ENCODE measurements at places on chromosomes 11 and 22.

GRCh38 chr11:130766650-130767565 lies 149.4 kb downstream of the SNX19 start:
- no peak for DNase-seq

GRCh38 chr11:41622707-41623359 lies 163.4 kb upstream of the LRRC4C start:
- DNase-seq = no peak

- DNase-seq = no peak
These were observed 3.1 kb downstream of the NAP1L4 start for GRCh38 chr11:2989006-2989405.

- no peak for DNase-seq
These were observed 15.2 kb upstream of the SORL1-AS1 start for GRCh38 chr11:121467965-121468364.

DNA sequence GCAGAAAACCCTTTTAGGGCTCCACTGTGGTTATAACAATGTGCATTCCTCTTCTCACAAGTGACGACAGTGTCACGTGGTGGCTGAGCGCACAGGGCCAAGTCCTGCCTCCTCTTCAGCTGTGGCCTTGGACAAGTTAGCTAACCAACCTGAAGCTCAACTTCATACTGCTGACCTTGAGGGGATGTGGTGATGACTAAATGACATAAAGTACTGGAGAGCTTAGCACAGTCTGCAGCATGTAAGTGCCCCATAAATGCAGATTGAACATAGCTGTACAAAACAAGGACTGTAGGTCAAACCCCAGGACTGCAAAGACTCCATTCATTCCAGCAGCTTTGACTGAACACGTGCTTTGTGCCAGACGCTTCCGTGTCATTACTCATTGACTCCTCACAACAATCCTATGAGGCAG lies 20.1 kb upstream of the MRGPRX2 start:
- DNase-seq = no peak

DNA sequence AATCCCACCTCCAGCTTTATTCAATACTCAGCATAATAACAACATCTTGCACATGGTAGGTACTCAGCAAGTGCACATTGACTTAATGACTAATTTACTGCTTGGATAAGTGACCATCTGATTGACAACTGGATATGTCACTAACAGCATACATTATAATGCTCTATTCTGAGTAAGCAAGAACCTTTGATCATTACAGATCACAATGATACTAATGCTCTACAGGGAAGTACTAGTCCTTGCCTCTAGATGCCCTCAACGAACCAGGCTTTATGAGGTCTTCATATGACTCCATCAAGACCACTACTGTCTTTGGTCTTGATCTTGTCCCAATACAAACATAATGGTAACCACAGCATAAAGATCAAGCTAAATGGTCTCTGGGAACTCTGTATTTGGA lies 167.6 kb upstream of the MTMR2 start:
- no peak for DNase-seq

- no peak for DNase-seq
These were observed 2.8 kb downstream of the SSRP1 start for GRCh38 chr11:57332694-57333440.

DNA sequence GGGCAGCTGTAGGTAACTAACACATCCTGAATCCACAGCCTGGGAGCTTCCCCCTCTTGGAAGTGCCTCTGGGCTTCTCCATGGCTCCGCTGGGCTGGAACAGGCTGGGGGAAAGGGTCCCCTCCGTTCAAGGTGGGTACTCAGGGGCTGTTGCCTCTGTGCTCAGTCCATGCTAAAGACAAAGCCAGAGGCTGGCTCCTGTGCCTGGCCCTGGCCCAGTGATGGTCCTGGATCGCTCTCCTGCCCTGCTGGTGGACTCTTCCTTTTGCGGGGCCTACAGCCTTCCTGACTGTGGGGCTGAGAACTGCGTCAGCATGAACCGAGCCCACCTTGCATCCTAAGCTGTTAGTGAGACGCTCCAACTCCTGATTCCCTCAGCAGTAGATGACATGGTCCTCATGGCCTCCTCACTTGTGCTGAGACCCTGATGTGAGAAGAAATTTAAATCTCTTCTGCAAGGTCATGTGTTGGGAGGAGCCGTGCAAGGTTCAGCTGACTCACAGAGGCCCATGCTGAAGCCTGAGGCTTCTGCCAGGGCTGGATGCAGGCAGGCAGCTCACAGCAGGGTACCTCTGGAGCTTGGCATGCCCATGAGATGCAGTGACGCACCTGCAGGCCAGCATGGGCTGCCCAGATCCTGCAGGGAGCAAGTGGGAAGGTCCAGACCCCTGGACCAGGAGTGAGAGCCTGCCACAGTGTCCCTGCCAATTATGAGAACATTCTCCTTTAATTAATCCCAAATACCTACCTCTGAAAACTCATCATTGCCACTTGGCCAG lies 1285.5 kb downstream of the TBC1D22A start:
- no peak for DNase-seq

GRCh38 chr11:1675536-1676228 lies 21.3 kb upstream of the KRTAP5-6 start:
- no peak for DNase-seq

DNA sequence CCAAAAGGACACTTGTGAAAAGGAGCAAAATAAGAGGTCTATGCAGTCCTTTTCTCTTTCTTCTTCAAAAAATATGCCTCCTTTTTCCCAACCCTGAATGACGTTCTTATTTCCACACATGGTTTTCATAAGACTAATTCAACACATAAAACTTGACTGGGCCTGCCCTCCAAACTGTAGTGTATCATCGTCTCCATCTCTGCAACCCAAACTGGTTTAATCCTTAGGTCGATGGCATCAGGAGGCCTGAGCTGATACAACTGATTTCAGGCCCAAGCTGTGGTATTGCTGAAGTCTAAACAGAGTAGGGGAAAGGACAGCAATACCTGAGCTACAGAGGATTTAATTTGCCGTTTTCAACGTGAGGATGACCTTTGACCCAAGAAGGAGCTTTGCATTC lies 130.0 kb upstream of the MTNR1B start:
- DNase-seq = no peak

GRCh38 chr11:28110821-28111200 lies 2.6 kb downstream of the METTL15 start:
- DNase-seq = no peak

DNA sequence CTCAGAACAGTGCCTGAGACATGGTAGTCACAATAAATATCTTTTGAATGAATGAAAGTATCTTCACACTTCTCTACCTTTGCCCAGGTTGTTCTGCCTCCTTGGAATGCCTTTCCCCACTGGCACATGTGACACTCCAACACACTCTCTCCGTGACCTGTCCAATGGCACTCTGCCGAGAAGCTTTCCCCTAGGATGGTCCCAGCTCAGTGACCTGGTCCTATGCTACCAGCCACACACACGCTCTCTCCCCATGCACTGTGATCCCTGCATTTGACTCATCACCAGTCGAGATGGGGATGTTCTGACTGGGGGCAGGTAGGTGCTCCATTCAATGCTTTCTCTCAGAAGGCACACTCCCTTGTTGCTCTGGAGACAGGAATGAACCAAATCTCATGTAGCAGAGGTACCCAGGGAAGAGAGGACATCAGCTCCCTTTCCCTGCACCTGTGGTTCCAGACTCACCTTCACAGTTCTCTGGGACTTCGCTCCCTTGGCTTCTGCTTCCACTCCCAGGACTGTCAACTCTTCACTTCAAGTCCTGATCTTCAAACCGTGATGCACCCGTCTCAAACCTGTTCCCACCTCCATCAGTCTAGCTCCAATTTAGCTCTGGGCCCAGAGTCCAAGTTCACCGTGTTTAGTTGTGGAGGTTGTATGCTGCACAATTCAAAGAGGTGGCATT lies 30.7 kb upstream of the LMO1 start:
- DNase-seq = no peak

- DNase-seq = no peak
These were observed 103.7 kb downstream of the PPP6R3 start for GRCh38 chr11:68564261-68564660.

DNA sequence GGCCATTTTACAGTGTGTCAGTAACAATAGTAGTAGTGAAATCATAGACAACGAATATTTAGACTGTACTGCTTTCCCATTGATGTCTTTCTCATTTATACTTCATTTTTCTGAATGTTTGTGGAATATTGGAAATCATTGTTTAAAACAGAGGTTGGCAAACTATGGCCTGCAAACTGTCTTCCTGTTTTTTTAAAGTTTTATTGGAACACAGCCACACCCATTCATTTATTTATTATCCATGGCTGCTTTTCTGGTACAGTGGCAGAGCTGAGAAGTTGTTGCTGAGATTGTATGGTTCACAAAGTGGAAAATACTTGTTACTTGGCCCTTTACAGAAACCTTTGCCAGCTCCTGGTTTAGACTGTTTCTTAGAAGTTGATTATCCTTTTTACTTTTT lies 13.7 kb downstream of the FAR1 start:
- DNase-seq = no peak

DNA sequence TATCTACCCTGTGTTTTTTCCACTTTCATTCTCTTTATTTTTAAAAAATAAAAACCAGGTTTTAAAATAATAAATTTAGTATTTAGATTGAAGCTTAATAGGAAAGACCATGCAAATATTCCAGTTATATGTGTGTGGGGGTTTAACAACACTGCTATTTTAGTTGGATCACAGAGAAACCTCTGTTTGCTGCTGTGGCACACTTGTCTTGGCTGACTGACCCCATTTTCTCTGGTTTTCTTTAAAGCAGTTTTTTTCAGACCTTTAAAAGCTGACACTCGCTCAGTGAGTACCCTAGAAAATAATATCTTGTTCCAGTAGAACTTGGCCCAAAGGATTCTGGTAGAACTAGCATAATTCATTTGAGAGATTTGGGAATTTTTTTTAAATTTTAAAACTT lies 31.6 kb downstream of the ACER3 start:
- no peak for DNase-seq

GRCh38 chr11:102523189-102523570 lies 7.4 kb downstream of the MMP7 start:
- no peak for DNase-seq

DNA sequence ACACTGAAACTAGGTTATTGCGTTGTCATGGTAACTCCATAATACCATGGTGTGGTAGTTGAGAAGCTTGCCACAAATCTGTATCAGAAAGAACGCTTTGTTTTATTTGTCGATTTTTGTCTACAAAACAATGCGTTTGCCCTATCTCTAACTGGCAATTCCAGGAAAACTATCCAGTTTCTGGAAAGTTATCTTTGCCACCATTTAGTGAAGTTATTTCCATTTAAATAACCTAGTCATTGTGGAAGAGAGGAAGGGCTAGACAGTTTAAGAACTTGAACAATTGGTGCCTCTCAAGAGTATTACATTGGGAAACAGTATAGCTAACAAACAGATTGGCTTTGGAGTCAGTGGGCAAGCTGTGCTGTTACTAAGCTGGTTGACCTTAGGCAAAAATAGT lies 7.9 kb downstream of the HSD17B12 start:
- no peak for DNase-seq

- no peak for DNase-seq
These were observed 67.3 kb downstream of the BID start for GRCh38 chr22:17706947-17707346.

- no peak for DNase-seq
These were observed 244.1 kb downstream of the MN1 start for GRCh38 chr22:27557286-27558008.

GRCh38 chr11:118620529-118621070 lies 13.2 kb downstream of the PHLDB1 start:
- DNase-seq = no peak

DNA sequence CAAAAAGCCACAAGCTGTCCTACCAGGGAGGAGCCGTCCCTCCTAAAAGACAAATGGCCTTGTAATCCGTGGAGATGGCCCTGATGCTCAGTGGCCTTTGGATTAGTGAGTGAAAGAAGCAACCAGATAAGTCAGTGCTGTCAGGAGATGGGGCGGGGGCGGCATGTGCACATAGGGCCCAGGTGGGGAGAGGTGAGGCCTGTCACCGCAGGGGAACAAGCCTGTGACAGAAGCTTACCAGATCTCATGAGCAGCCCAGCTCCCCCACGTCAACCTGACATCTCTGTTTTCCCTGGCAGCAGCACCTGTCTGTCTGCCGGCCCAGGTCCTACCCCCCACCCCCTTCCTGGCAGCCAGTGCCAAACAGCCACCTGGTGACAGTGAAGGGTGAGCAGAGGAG lies 162.6 kb downstream of the BUD13 start:
- no peak for DNase-seq

DNA sequence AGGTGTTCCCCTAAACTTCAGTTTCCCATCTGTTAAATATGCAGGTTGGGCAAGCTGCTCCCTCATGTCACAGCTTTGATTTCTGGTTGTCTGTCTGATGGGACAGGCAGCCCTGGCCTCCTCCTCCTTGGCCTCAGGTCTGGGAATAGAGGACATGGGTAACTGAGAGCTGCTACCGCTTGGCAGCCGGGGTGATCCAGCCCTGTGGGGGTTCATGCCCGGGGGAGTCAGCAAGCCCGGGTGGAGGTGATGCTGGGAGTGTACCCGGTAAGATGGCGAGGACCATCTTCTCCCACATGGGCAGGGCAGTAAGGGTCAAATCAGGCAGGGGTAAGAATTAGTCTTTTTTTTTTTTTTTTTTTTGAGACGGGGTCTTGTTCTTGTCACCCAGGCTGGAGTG lies 845.0 kb downstream of the TBC1D22A start:
- no peak for DNase-seq

GRCh38 chr11:125110506-125110905 lies 920 bp downstream of the TMEM218 start:
- no peak for DNase-seq

GRCh38 chr11:129322941-129323340 lies 52.7 kb upstream of the BARX2 start:
- DNase-seq = no peak

DNA sequence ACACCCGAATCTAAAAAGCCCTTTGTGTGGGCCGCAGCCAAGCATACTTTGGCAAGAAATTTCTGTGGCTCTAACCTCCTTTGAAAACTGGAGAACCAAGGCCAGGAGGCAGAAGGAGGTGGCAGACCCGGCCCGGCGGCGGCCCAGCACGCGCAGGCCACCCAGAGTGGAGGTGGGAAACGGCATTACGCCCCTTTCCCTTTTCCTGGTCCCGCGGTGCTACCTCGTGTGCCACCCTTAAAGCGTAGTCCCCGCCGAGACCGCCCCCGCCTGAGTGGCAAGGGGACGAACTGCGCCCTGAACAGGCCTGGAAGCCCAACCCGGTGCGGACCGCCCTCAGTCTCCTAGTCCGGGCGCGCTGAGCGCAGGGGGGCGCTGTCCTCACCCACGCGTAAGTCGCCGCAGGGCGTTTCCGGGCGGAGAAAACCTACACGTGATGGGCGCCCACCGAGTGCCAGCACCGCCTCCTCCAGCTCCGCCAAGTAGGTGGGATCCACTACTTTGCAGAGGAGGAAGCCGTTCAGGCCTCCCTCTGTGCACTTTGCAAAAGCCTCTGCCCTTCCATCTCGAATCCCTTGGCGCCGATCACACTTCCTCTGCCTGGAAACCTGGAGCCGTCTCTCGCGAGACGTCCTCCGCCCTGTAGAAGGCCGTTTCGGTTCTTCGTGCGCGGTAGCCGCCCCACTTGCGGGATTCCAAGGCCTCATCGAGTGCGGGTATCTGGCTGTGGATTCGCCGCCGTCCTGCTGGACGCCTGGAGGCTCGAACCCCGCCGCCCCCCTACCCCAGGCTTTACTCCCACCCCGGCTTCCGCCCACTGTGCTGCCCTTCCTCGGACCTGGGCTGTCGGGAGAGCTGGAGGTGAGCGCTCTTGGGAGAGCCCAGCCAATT lies at the start of gene ACCS:
TSS of gene ACCS (plus strand) at position 430 of the 891 bp plus-strand sequence. CDS start 1,358 bp downstream, outside the sequence.
- DNase-seq = peak; percentile 92

GRCh38 chr22:16949561-16949960 lies 58.5 kb downstream of the GAB4 start:
- DNase-seq = no peak

All from H1 (cell line).